CD4-positive, alpha-beta T cell treated with Interleukin-15 for 1 hour (primary cell): ENCODE measurements at places on chromosomes 3 and 15.

GRCh38 chr3:149299938-149300801, 33.3 kb downstream of the TM4SF18 start:
- DNase-seq, result no peak

DNA sequence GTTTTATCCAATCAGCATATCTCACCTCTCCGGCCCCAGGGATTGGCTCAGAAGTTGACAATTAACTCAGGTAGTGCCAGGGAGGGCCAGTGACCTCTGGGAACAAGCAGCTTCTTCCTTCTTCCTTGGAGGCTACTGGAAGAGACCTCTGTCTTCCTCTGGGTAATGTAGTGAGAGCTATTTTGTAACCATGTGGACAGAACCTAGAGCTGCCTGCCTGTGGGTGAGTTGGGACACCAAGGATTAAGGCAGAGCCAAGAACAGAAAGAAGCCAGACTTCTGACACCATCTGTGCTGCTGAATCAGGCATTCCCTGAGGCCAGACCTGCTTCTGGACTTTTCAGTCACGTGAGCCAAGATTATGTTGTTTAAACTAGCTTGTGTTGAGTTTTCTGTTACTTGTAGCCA, 5.9 kb upstream of the NDUFAF1 start:
- no peak for DNase-seq

- DNase-seq, result peak; percentile 59
These were observed 5.3 kb downstream of the TNFSF10 start for GRCh38 chr3:172517859-172518466.

DNA sequence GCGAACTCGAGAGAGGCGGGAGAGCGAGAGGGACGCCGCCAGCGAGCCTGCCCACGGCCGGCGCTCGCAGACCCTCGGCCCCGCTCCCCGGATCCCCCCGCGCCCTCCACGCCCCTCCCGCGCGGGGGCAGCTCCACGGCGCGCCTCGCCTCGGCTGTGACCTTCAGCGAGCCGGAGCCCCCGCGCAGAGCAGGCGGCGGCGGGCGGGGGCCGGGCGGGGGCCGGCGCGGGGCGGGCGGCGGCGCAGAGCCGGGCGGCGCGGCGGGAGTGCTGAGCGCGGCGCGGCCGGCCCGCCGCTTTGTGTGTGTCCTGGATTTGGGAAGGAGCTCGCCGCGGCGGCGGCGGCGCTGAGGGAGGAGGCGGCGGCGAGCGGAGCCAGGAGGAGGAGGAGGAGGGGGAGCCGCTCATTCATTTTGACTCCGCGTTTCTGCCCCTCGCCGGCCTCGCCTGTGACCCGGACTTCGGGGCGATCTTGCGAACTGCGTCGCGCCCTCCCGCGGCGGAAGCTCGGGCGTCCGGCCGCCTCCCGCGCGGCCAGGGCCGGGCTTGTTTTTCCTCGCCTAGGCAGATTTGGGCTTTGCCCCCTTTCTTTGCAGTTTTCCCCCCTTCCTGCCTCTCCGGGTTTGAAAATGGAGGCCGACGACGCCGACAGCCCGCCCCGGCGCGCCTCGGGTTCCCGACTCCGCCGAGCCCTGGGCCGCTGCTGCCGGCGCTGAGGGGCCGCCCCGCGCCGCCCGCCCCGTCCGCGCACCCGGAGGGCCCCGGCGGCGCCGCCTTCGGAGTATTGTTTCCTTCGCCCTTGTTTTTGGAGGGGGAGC, 524 bp downstream of the IGF1R start:
- no peak for DNase-seq

DNA sequence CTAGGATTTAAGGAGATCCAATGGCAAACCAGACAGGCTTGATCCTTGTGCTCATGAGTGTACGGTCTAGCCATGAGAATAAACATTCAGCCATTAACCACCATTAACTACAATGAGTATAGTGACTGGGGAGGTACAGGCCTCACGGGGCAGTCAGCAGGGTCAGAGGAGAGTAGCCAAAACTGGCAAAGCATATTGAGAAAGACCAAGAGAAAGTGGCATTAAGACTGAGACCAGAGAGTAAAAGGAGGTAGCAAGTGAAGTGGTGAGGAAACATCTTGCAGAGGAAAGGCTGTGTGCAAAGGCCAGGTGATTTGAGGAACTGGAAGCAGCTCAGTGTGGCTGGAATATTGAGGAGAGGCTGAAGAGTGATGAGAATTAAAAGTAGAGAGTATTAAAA, 407.2 kb upstream of the LMCD1 start:
- DNase-seq, result no peak

GRCh38 chr15:57432141-57432741, 55.9 kb downstream of the CGNL1 start:
- DNase-seq, result no peak

GRCh38 chr15:100597862-100598261, 4.1 kb downstream of the LINS1 start:
- no peak for DNase-seq

DNA sequence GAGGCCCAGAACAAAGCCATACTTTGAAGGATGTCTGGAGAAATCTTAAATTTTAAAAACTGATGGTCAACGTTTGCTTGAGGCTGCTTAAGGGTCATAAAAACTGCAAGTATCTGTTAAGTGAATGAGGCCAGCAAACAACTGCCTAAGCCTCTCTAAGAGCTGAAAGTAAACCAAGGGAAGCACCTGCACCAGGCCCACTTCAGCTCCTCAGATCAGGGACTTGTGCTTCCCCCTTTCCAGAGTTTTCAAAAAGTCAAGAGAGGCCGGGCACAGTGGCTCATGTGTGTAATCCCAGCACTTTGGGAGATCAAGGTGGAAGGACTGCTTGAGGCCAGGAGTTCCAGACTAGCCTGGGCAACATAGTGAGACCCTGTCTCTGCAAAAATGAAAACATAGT, 9.1 kb downstream of the FBXL22 start:
- no peak for DNase-seq

DNA sequence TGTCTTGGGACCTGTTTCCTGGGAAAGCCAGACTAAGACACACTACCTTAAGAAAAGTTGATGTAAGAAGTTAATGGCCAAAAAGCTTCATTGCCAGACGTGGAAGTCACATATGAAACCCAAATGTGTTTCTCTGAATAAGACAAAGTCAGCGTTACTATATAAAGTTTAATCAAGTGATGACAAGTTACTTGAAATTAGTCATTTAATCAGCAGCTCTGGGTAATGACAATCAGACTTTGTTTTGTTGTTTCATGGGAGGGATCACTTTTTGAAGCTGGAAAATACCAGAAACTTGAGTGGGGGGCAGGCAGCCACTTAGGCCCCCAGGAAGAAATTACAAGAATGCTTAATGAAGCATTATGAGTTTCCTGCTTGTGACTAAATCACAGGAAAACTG, 218.6 kb downstream of the PTPRG start:
- DNase-seq, result no peak

DNA sequence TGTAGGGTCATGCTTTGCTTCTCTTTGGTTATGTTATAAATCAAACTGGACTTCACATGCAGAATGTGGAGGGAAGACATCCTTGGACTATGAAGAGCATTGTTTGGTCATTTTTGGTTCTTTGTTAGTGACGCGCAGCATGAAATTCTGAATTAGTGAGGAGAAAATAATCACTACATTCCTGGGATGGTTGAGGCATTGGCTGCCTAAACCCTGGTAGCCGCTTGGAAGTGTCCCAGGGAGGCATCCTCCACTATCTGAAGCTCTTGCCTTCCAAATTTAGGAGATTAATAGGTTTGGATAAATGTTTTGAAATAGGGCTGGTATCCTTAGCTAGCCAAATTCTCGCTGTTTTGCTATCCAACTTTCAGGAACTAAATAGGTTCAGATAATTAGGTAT, 96.2 kb downstream of the CLSTN2 start:
- DNase-seq, result no peak

DNA sequence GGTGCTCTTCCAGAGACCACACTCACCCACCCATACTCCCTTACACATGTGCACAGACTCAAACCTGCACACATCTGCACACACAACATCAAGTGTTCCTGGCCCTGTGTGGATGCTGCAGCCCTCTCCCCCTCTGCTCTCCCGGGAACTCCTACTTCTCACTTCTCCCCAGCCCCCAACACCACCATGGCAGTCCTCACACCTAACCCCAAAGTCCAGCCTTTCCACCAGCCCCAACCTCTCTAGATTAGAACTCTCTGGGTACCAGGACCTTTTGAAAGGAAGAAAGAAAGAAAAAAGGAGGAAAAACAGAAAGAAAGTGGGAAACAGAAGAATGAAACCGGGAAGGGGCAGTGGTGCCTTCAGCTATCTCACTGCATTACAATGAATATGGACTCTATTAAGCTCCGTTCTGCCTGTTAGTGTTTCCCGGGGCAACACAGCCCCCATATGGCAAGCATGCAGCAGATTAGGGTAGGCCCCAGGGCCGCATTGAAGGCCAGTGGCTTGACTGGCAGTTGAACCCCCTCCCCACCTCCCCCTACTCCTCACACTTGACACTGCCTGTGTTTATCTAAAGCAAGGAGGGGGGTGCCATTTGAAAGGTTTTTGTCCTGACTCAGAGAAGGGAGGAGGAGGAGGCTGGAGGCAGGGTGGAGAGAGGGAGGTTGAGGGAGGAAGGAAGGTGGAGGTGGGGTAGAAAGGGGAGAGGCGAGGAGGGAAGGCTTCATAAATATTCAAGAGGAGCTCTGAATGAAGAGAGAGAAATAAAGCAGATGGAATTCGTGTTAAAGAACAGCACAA, 30.1 kb downstream of the BOC start:
- no peak for DNase-seq
